ENCODE measurements at places on chromosomes 4 and X.

GRCh38 chr4:141657550-141658250 lies 21.3 kb downstream of the IL15 start:
- peak; percentile 52 for DNase-seq

- no peak for DNase-seq
Observed at GRCh38 chrX:19443869-19444526, 71.3 kb downstream of the MAP3K15 start.

DNA sequence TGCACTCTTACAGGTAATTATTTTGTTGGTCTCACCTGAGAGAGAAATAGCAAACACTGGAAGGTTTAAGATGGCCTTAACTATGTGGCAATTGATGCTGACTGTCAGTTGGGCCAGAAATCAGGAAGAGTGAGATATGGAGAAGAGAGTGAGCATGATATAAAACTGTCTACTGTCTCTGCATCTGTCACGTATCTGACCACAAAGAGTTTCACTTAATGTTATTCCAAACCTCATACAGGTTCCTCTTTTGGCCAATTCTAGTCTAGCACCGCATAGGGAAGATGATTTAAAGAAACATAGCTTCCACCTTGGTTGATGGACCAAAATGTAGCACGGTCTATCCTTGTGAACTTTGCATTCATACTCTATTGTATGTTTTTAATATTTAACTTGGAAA lies 381.0 kb upstream of the BOD1L1 start:
- peak; percentile 35 for DNase-seq

DNA sequence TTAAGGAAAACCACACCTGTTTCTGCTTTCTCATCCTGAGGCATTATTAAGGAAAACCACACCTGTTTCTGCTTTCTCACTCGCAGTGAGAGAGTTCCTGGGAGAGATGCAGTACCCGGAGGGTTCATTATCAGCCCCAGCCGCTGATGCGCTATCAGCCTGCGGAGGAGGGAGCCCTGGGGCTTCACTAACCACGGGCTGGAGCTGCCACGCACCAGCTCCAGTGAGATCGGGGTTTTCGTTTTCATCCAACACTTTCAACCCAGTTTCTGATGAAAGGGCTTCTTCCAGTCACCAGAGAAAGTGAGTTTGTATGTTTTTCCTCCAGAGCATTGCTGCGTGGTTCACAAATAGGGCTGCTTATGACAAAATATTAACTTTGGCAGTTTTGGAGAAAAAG lies 93.2 kb upstream of the PRKX start:
- no peak for DNase-seq

GRCh38 chr4:11618666-11619282 lies 190.1 kb upstream of the HS3ST1 start:
- DNase-seq, result peak; percentile 66

GRCh38 chr4:89939546-89939945 lies 44.9 kb downstream of the MMRN1 start:
- no peak for DNase-seq
